ENCODE measurements at places on chromosomes 6 and 20.
A peak's percentile ranks its signal among the peaks of the same experiment; 100 is the strongest.

DNA sequence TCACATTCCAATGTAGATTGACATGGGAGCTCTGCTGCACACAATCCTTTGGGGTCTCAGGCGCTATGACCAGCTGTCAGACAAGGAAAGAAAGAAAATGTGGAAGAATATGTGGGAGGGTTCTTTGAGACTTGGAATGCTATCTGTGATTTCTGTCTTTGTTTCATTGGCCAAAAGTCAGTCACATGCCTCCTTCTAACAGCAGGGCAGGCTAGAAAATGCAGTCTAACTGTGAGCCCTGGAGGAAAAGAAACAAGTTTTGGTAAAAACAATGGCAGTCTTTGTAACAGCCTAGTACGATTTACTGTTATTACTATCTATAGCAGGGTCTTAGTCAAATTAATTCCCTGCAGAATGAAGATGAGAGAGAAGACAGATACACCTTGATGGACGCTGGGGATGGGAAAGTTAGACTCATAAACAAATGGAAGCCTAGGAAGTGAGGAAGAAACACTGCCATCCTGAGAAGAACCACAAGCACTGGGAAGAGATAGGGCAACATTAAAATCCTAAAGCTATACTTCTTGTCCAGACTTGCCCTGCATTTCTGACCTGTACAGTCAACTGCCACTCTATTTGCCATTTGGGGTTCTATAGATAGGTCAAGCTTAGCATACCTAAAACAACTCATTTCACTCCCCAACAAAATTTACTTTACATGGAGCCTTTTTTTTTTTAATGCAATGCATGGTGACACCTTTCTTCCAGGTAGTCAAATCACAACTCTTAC is 833.0 kb downstream of the KIF16B start:
- no peaks in the 10 kb centered on the region for H3K27me3 ChIP-seq
- no peaks in the 10 kb centered on the region for H3K4me1 ChIP-seq
- H3K27ac ChIP-seq: no peak overlapping the region
- no peak overlapping the region for H3K4me3 ChIP-seq
- DNase-seq: no peak
- no peaks in the 10 kb centered on the region for H3K36me3 ChIP-seq

DNA sequence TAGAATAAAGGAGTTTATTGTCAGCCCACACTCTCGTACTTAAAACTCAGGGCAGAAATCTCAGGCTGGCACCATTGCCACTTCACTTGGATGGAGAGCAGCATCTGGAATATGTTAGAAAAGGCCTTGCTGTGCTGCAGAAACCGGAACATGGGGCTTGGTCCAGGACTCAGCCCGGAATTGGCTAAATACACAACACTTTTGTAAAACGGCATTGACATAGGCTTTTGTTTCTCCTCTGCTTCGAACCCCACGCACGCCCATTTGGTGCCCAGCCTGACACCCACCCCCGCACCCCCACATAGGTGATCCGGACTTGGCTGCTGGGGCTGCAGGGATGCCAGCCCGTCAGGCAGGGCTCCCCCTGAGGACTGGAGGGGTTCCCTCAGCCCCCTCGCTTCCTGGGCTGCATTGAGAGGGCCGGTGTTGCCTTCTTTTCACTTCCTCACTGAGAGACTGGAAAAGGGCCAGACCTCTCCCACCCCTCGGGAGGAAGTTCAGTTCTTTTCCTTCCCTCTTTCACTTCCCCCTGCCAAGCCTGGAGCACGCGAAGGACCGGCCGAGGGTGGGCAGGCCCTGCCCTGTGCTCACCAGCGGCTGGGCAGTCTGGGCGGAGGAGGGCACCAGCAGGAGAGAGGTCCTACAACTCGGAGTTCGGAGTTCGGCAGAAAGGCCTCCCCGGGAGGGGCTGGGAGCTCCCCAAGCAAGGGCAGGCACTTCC is 17.9 kb upstream of the CST3 start:
- DNase-seq: no peak
- H3K27ac ChIP-seq: no peak overlapping the region
- H3K27me3 ChIP-seq: peaks cover 25% of the 10 kb centered on the region
- H3K4me1 ChIP-seq: no peaks in the 10 kb centered on the region
- no peak overlapping the region for H3K4me3 ChIP-seq

DNA sequence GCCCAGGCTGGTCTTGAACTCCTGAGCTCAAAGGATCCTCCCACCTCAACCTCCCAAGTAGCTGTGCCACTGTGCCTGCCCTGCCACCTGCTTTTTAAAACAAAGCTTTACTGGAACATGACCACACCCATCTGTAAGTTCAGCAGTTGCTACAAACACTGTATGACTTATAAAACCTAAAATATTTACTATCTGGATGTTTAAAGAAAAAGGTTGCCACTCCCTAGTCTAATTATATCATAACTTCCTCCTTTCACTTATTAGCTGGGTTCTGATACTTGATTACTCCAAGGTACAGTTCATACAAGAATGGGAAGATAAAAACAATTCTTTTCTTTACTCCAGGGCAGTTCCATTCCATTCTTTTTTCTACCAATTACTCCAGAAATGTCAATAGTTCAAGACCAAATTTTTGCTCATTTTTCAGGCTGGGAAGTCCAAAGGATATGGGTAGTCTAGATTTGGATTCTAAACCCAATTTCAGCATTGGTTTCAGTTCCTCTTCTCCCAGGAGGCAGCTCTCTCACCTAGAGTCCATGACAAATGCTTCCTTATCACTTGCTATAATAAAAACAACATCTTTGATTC is 63.1 kb downstream of the SEC63 start:
- H3K4me3 ChIP-seq: no peak overlapping the region
- peaks cover 3% of the 10 kb centered on the region for H3K4me1 ChIP-seq
- no peak overlapping the region for H3K27ac ChIP-seq
- H3K36me3 ChIP-seq: peaks cover 95% of the 10 kb centered on the region

DNA sequence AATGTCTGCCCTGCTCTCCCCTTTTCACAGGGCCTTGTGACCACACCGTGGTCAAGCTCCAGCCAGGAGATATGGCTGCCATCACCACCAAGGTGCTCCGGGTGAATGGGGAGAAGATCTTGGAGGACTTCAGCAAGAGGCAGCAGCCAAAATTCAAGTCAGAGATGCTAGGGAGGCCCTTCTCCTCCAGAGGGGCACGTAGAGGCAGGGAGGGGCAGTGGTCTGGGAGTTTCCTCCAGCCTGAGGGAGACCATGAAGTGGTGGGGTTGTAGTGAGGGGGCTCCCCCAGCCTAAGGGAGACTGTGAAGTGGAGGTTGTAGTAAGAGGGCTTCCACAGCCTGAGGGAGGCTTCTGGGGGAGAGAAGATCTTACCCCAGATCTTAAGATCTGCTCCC is 4.0 kb downstream of the DXO start:
- peaks cover 33% of the 10 kb centered on the region for H3K4me1 ChIP-seq

- H3K27ac ChIP-seq: no peak overlapping the region
- H3K4me3 ChIP-seq: no peak overlapping the region
- peaks cover 49% of the 10 kb centered on the region for H3K27me3 ChIP-seq
- H3K4me1 ChIP-seq: no peaks in the 10 kb centered on the region
Measured at GRCh38 chr20:58511861-58512260, 3.3 kb downstream of the APCDD1L start.

- peaks cover 9% of the 10 kb centered on the region for H3K4me1 ChIP-seq
- H3K4me3 ChIP-seq: no peak overlapping the region
- H3K36me3 ChIP-seq: no peaks in the 10 kb centered on the region
Measured at GRCh38 chr6:97064578-97064977, 140.1 kb downstream of the KLHL32 start.

- no peak overlapping the region for H3K4me3 ChIP-seq
- no peak overlapping the region for H3K27ac ChIP-seq
- DNase-seq: no peak
Measured at GRCh38 chr6:157385482-157385881, 4.5 kb downstream of the ZDHHC14 start.

- no peak for DNase-seq
- H3K4me3 ChIP-seq: no peak overlapping the region
- no peaks in the 10 kb centered on the region for H3K36me3 ChIP-seq
- no peak overlapping the region for H3K27ac ChIP-seq
- no peaks in the 10 kb centered on the region for H3K27me3 ChIP-seq
- no peaks in the 10 kb centered on the region for H3K4me1 ChIP-seq
Measured at GRCh38 chr6:164243949-164244348, 829.4 kb downstream of the QKI start.

DNA sequence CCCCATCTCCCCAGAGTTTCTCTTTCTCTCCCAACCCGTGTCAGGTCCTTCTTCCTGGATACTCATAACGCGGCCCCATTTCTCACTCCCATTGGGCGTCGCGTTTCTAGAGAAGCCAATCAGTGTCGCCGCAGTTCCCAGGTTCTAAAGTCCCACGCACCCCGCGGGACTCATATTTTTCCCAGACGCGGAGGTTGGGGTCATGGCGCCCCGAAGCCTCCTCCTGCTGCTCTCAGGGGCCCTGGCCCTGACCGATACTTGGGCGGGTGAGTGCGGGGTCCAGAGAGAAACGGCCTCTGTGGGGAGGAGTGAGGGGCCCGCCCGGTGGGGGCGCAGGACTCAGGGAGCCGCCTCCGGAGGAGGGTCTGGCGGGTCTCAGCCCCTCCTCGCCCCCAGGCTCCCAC is at the start of gene HLA-F:
Gene HLA-F (plus strand): TSS at position 173 of the 404 bp plus-strand sequence. CDS start 30 bp downstream, at position 203.
- DNase-seq: peak; percentile 86
- H3K4me3 ChIP-seq: peak within 1 kb of the TSS; percentile 92
- H3K36me3 ChIP-seq: peaks cover 48% of the 10 kb centered on the region
- H3K4me1 ChIP-seq: peaks cover 55% of the 10 kb centered on the region
- H3K27me3 ChIP-seq: no peaks in the 10 kb centered on the region
- peak within 1 kb of the TSS; percentile 96 for H3K27ac ChIP-seq

GRCh38 chr6:72371473-72371872 is 250.4 kb upstream of the KCNQ5 start:
- no peaks in the 10 kb centered on the region for H3K4me1 ChIP-seq
- H3K27ac ChIP-seq: no peak overlapping the region
- H3K36me3 ChIP-seq: no peaks in the 10 kb centered on the region
- no peak overlapping the region for H3K4me3 ChIP-seq

- peak overlapping the region; percentile 88 for H3K27ac ChIP-seq
- H3K36me3 ChIP-seq: peaks cover 82% of the 10 kb centered on the region
- H3K4me1 ChIP-seq: peaks cover 44% of the 10 kb centered on the region
Measured at GRCh38 chr6:158046201-158047126, 64.8 kb downstream of the SYNJ2 start.

GRCh38 chr6:128617285-128617684 is 96.9 kb upstream of the PTPRK start:
- H3K27ac ChIP-seq: no peak overlapping the region
- H3K36me3 ChIP-seq: no peaks in the 10 kb centered on the region
- H3K27me3 ChIP-seq: peaks cover 41% of the 10 kb centered on the region
- peaks cover 1% of the 10 kb centered on the region for H3K4me1 ChIP-seq
- no peak for DNase-seq

DNA sequence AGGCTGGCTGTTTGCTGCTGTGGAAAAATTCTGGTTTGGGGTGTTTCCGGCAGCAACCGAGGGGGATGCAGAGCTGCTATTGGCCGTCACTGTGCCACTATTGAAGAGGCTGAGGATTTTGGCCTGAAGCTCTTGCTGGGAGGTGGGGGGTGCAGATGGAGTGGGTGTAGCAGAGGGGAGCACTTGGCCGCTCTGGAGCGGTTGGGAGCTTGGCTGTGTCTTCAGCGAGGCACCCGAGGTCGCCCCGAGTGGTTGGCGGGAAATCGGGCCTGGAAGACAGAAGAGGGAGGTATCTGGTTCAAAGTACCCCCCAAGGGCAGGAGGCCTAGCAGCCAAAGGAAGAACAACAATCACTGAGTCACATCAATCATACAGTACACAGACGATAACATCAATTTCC is 27.1 kb downstream of the NCOA5 start:
- H3K4me3 ChIP-seq: no peak overlapping the region
- peaks cover 67% of the 10 kb centered on the region for H3K4me1 ChIP-seq
- H3K27me3 ChIP-seq: peaks cover 17% of the 10 kb centered on the region
- peaks cover 80% of the 10 kb centered on the region for H3K36me3 ChIP-seq
